ENCODE measurements at places on chromosomes 7 and 10. TPM values are rescaled to one million over a fixed set of nuclear protein-coding genes. Genes with fewer than 3 reads are reported as not detected.
A peak's percentile ranks its signal among the peaks of the same experiment; 100 is the strongest.

- H3K36me3 ChIP-seq, result no peaks in the 10 kb centered on the region
- H3K27me3 ChIP-seq, result no peaks in the 10 kb centered on the region
- H3K4me3 ChIP-seq, result no peak overlapping the region
- DNase-seq, result peak; percentile 88
- no peaks in the 10 kb centered on the region for H3K4me1 ChIP-seq
Measured at GRCh38 chr7:148575640-148576411, 14.7 kb upstream of the C7orf33 start.

PLCE1 gene
- total RNA-seq, result 5.0 TPM

GRCh38 chr10:12177642-12178041 is 18.0 kb downstream of the NUDT5 start:
- DNase-seq, result no peak
- H3K36me3 ChIP-seq, result peaks cover 18% of the 10 kb centered on the region
- H3K4me3 ChIP-seq, result no peak overlapping the region
- H3K27me3 ChIP-seq, result no peaks in the 10 kb centered on the region
- H3K27ac ChIP-seq, result no peak overlapping the region

GRCh38 chr10:11601670-11602069 is 9.8 kb downstream of the USP6NL start:
- H3K27ac ChIP-seq, result no peak overlapping the region
- no peak overlapping the region for H3K4me3 ChIP-seq

GRCh38 chr7:149353739-149354504 is 91.9 kb downstream of the ZNF783 start:
- H3K4me3 ChIP-seq, result no peak overlapping the region
- H3K27ac ChIP-seq, result no peak overlapping the region
- H3K4me1 ChIP-seq, result no peaks in the 10 kb centered on the region
- no peak for DNase-seq

DNA sequence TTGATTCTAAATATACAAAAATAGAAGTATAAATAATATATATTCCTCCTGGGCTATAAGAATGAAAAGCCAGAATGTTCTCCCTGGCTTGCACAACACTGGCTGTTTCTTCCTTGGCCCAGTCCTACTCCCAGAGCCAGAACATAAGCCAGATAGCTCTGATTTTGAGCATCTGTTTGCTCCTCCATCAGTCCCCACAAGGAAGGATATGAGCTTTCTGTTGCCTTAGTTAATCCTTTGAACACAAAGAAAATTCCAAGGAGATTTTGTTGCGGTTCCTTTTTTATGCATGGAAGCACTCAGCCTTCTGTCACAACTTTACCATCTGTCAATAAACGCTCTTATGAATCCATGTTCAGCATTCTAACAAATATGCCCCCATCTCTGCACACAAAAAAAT is 361.8 kb downstream of the IPMK start:
- H3K4me3 ChIP-seq, result no peak overlapping the region
- no peak overlapping the region for H3K27ac ChIP-seq
- H3K36me3 ChIP-seq, result no peaks in the 10 kb centered on the region

SLC29A4 gene
- 43.1 TPM for total RNA-seq

HOXA11 gene
- total RNA-seq, result 5.8 TPM

DNA sequence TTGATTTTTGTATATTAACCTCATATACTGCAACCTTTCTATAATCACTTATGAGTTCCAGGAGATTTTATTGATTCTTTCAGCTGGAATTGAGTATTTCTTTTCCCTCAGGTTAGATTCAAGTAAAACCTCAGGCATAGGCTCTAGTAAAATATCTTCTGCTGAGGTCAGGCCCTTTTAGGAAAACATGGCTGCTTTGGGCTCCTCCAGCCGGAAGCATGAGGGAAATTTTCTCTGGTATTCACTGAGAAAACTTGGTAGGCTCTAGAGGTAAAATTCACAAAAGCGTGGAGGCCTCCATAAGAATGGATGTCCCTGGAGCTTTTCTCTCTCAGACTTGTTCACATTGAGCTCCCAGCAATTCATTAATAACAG is 56.7 kb downstream of the AKR1E2 start:
- H3K27me3 ChIP-seq, result no peaks in the 10 kb centered on the region
- H3K36me3 ChIP-seq, result no peaks in the 10 kb centered on the region
- no peak overlapping the region for H3K4me3 ChIP-seq

DNA sequence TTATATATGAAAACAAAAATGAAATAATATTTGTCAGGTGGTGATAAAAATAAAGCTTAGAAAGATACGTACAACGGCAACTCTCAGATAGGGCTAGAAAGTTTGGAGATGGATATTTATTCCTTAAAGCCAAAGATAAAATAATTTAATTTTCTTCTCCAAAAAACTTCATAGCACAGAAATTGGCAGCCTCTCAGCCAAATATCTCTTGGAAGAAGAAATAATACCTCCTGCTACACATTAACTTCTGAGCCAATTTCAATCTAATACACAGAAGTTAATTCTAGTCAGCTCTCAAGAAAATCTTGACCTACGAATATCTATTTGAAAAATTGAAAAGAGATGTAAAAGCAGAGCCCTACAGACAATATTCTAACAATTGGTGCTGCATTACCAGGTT is 122.4 kb downstream of the TES start:
- no peaks in the 10 kb centered on the region for H3K27me3 ChIP-seq
- no peak overlapping the region for H3K27ac ChIP-seq
- H3K4me1 ChIP-seq, result no peaks in the 10 kb centered on the region
- H3K4me3 ChIP-seq, result no peak overlapping the region
- no peak for DNase-seq
- no peaks in the 10 kb centered on the region for H3K36me3 ChIP-seq

DNA sequence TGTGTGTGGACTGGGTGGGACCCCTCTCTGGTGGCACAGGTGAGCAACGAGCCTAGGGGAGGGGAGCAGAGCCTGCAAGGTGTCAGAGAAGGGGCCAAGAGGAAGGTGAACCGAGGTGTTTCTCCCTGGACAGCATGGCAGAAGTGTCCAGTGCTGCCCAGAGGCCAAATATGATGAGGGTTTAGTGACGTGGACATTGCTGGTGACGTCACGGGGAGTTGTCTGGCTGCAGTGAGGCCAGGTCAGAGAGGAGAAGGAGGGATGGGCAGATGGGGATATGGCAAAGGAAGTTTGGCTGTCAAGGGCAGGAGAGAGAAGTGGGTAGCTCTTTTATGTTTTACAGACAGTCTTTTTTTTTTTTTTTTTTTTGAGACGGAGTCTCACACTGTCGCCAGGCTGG is 2.6 kb upstream of the ZNF853 start:
- H3K4me3 ChIP-seq, result no peak overlapping the region
- no peak for DNase-seq
- H3K4me1 ChIP-seq, result peaks cover 4% of the 10 kb centered on the region
- no peaks in the 10 kb centered on the region for H3K27me3 ChIP-seq
- no peak overlapping the region for H3K27ac ChIP-seq

ADAM22 gene
- 14.0 TPM for total RNA-seq

YKT6 gene
- total RNA-seq, result 98.6 TPM

GRCh38 chr10:62813981-62814380 is 2.2 kb downstream of the EGR2 start:
- no peak for DNase-seq
- H3K36me3 ChIP-seq, result no peaks in the 10 kb centered on the region
- H3K27me3 ChIP-seq, result no peaks in the 10 kb centered on the region
- H3K4me1 ChIP-seq, result peaks cover 4% of the 10 kb centered on the region
- H3K27ac ChIP-seq, result no peak overlapping the region

- no peaks in the 10 kb centered on the region for H3K4me1 ChIP-seq
- no peak overlapping the region for H3K4me3 ChIP-seq
- no peak for DNase-seq
Measured at GRCh38 chr7:72413886-72414285, 1.7 kb upstream of the CALN1 start.

ZNF107 gene
- total RNA-seq, result 21.4 TPM

DNA sequence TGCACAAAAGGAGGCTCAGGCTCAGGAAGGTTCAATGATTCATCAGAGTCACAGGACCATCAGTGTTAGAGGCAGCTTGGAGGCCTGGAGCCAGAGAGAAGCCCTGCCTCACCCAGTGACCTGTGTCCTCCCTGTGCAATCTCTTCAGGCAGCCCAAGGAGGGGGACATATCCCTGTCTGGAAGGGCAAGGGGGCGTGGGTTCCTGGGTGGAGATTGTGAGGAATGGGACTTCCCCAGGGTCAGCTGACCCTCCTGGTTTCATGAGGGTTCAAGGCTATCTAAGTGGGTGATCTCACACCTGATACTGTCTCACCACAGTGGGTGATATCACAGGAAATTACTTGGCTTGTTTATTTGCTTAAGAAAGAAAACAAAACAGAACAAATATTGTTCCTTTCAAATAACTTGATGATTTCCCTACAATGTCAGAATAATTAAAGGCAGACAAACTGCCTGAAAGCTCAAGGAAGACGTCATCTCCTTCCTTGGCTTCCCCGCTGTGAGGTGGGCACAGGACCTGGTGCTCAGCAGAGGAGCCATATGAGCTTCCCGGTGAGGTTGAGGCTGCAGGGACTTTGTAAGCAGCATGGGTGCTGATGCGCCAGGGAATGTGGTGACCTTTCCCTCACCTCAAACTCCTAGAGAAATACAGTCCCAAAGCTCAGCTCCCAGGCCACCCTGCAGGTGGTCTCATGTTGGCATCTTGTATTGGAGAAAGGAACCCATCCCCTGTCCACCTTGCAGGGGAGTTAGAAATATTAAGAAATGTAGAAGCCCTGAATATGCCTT is 763.2 kb downstream of the GRID1 start:
- no peaks in the 10 kb centered on the region for H3K36me3 ChIP-seq
- no peak overlapping the region for H3K4me3 ChIP-seq
- no peak for DNase-seq
- H3K27ac ChIP-seq, result no peak overlapping the region
- H3K4me1 ChIP-seq, result no peaks in the 10 kb centered on the region

DNA sequence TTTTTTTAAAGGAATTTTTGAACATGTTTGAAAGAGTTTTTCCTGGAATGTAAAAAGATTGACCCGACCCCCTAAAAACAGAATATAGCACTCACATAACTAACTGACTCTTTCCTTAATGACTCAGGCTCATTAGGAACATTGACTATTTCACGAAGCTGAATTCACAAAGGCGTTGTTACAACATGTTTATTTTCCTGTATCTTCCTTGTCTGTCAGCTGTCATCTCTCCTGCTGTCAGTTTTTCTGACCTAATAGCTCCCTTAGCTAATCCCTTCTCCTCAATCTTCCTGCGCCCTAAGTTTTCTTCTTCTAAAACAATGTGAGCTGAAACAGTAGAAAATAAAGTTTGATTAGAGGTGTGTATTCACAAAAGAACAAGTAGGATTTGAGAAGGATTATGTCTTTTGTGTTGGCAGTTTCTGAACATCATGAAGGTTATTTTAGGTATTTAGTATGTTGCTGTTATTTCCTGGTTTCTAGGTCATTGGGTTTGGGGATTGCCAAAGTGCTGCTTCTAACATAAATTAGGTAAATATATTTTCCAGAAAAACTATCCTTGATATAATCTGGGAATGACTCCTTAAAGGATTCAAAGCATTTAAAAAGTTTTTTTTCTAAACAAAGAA is 4.6 kb upstream of the MDFIC start:
- H3K27ac ChIP-seq, result no peak overlapping the region
- no peaks in the 10 kb centered on the region for H3K27me3 ChIP-seq
- H3K4me1 ChIP-seq, result no peaks in the 10 kb centered on the region
- H3K4me3 ChIP-seq, result no peak overlapping the region
- no peaks in the 10 kb centered on the region for H3K36me3 ChIP-seq

DNA sequence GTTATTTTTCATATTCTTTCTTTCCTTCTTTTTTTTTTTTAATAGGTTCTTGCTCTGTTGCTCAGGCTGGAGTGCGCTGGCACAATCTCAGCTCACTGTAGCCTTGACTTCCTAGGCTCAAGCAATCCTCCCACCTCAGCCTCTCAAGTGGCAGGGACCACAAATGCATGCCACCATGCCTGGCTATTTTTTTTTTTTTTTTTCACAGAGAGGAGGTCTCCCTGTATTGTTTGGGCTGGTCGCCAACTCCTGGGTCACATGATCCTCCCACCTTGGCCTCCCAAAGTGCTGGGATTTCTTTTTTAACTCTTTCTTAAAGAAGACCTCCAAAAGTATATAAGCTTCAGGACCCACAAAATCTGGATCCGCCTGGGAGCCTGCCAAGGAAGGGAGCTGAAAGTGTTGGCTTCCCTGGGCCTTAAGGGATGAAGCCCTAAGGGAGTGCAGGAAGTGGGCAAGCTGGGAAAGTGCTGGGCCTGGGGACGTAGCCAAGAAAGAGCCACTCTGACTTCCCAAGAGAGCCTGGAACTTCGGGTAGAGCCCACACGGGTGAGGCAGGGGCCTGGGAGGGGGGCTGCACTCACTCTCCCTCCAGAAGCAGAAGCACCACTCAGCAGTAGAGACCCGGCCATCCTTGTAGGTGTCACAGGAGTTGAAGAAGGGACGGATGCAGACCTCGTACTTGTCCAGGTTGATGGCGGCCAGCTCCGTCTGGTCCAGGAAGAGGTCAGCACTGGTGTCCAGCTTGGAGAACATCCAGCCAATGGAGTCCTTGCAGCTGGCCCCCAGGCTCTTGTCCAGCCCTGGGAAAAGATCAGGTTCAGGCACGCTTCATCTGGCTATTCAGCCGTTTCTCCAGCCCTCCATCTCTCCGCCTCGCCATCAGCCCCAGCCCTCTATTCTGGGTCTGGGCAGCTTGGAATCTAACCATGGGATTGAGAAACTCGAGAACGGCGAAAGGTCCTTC is 21.8 kb downstream of the SPOCK2 start:
- DNase-seq, result peak; percentile 49
- H3K36me3 ChIP-seq, result no peaks in the 10 kb centered on the region
- peaks cover 21% of the 10 kb centered on the region for H3K4me1 ChIP-seq
- no peak overlapping the region for H3K27ac ChIP-seq

- H3K27me3 ChIP-seq, result no peaks in the 10 kb centered on the region
- peaks cover 24% of the 10 kb centered on the region for H3K4me1 ChIP-seq
- no peak overlapping the region for H3K27ac ChIP-seq
- DNase-seq, result peak; percentile 22
- H3K4me3 ChIP-seq, result no peak overlapping the region
- H3K36me3 ChIP-seq, result no peaks in the 10 kb centered on the region
Measured at GRCh38 chr10:15321431-15322341, 49.4 kb downstream of the FAM171A1 start.

DNA sequence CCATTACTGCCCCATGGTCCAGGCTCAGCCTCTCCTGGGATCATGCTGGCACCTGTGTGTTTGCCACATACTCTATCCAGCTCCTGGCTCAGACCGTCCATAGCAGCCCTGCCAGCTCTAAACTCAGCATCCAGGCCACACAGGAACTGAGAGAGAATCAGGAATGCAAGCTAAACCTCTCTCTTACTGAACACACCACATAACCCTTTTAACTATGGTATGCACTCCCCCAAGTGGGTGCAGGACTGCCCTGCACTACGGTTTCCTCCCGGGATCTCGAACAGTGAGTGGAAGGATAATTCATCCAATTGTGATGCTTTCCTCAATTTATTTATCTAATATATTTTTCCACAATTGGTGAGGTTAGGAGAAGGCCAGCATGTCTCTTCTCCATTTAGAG is 17.1 kb upstream of the ZNF800 start:
- no peak for DNase-seq
- no peaks in the 10 kb centered on the region for H3K27me3 ChIP-seq
- H3K4me1 ChIP-seq, result no peaks in the 10 kb centered on the region

GRCh38 chr10:43906490-43906889 is 257.8 kb upstream of the ZNF32 start:
- no peak overlapping the region for H3K27ac ChIP-seq
- no peak overlapping the region for H3K4me3 ChIP-seq
- H3K36me3 ChIP-seq, result no peaks in the 10 kb centered on the region
- no peaks in the 10 kb centered on the region for H3K27me3 ChIP-seq
- no peak for DNase-seq

Measured in SJCRH30 (cell line).